ENCODE measurements at places on chromosomes 1 and 21. TPM values are rescaled to one million over a fixed set of nuclear protein-coding genes. Genes with fewer than 3 reads are reported as not detected.

The NUDT4B gene
- 16.4 TPM for total RNA-seq

The LCE1E gene
- not detected for total RNA-seq

The FCN3 gene
- not detected for total RNA-seq

The SPRR3 gene
- total RNA-seq, result 1.6 TPM

The AVPR1B gene
- total RNA-seq, result not detected

The CHI3L2 gene
- total RNA-seq, result 0.47 TPM

The CAMK2N1 gene
- 77.2 TPM for total RNA-seq

The GREM2 gene
- 7.0 TPM for total RNA-seq

The OR2M5 gene
- not detected for total RNA-seq

The CBR3 gene
- 0.78 TPM for total RNA-seq

The OR2T10 gene
- not detected for total RNA-seq

The CD1D gene
- 1.6 TPM for total RNA-seq

The CHD5 gene
- 40.9 TPM for total RNA-seq

The SLC19A2 gene
- total RNA-seq, result 31.5 TPM

The TNFAIP8L2 gene
- total RNA-seq, result 0.78 TPM

The TNFRSF1B gene
- 3.1 TPM for total RNA-seq
